SW 1271 (cell line): ENCODE measurements at places on chromosomes 11 and 22.
A peak's percentile ranks its signal among the peaks of the same experiment; 100 is the strongest.

GRCh38 chr22:39207141-39208012 lies 37.4 kb downstream of the PDGFB start:
- DNase-seq = no peak

GRCh38 chr22:23626286-23626975 lies 5.7 kb downstream of the DRICH1 start:
- no peak for DNase-seq

- no peak for DNase-seq
These were observed 14.4 kb downstream of the CABIN1 start for GRCh38 chr22:24025475-24025874.

- DNase-seq = no peak
These were observed at the start of gene UBE2L6 for GRCh38 chr11:57567515-57568329. Gene UBE2L6 (minus strand): TSS chr11:57567672. CDS start chr11:57567611, 61 bp downstream.

- DNase-seq = no peak
These were observed 5.5 kb downstream of the IL17REL start for GRCh38 chr22:50007057-50007511.

DNA sequence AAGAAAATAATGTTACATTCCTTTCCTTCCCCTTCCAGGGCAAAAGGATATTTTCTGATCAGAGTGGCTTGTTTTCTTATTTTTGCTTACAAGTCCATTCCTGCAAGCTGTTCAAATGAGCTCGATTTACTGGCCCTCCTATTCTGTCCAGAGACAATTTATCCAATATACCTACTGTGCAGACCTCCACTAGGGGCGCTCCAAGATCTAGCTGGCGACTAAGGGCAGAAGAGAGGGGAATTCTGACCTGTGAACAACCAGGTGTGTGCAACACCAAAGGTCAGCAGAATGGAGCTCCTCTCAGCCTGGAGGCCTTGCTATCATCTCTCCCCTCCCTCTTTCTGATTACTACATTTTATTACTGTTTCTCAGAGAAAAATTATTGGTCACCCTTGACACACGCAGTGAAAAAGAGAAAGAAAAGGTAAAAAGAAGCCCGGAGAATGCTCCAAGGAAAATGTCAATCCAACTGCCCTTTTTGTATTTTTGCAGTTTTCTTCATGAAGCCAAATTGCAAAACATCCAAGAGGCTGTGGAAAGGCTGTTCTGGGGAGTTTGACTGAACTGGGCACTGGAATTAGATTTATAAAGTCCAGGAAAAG lies 3.2 kb downstream of the SEZ6L start:
- DNase-seq = peak; percentile 16

DNA sequence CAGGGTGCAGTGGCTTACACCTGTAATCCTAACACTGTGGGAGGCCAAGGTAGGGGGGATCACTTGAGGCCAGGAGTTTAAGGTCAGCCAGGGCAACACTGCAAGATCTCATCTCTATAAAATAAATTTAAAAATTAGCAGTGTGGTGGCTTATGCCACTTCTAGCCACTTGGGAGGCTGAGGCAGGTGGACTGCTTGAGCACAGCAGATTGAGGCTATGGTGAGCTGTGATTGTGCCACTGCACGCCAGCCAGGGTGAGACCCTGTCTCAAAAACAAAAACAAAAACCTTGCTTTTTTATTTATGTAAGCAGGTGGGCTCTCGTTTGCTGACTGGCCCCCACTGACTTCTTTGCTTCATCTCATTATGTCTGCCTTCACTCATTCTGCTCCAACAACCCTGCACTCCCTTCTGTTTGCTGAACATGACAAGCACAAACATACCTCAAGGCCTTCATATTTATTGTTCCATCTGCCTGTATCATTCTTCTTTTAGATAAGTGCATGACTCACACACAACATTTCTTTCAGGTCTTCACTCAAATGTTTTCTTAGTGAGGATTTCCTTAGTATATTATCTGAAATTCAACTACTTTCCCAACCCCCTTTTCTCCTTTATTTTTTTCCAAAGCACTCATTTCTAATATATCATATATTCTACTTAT lies 32.4 kb upstream of the CLNS1A start:
- no peak for DNase-seq

GRCh38 chr11:76795936-76796441 lies 12.8 kb downstream of the TSKU start:
- DNase-seq = no peak

- no peak for DNase-seq
These were observed 48.6 kb downstream of the MTNR1B start for GRCh38 chr11:93017821-93018690.

GRCh38 chr11:132746305-132746704 lies 786.0 kb downstream of the OPCML start:
- DNase-seq = no peak
